ENCODE measurements at places on chromosomes 5 and 9.
A peak's percentile ranks its signal among the peaks of the same experiment; 100 is the strongest.

GRCh38 chr9:125409637-125410521 is 148.3 kb downstream of the GAPVD1 start:
- no peak for DNase-seq

DNA sequence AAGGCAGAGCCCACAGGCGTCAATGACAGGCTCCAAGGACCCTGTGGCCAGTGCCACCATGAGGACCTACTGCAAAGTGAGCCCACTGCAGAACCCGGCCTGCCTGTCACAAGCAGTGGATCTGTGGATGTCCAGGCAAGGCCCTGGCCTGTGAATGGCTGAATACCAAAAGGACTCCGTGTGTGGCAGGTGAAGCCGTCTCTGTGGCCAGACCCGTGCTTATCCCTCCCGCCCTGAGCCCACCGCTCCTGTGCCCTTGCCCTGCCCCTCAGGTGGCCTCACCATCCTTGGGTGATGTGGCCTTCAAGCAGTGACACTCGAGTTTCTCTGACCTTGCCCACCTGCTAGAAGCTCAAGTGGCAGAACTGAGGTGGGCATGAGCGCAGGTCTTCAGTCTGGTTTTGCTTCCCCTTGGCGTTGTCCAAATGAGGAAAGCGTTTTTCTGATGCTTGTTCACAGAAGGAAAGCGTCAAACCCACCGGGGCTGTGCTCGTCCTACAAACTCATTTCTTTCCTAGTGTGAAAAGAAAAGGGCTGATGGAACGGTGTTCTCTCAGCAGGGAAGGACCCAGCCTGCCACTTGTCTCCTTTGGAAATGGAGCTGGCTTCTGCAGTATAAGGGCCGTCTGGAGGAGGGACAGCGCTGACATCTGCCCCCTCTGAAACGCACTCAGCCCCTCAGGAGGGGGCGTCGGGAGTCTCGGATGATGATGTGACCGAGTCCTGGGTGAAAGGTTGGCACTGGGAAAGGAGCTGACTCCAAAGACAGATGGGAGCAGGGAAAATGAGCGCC is 377.7 kb upstream of the IRX4 start:
- DNase-seq, result no peak

- no peak for DNase-seq
Measured at GRCh38 chr5:158619083-158619788, 480.5 kb downstream of the EBF1 start.

- DNase-seq, result no peak
Measured at GRCh38 chr9:20701060-20701459, 17.0 kb downstream of the FOCAD start.

DNA sequence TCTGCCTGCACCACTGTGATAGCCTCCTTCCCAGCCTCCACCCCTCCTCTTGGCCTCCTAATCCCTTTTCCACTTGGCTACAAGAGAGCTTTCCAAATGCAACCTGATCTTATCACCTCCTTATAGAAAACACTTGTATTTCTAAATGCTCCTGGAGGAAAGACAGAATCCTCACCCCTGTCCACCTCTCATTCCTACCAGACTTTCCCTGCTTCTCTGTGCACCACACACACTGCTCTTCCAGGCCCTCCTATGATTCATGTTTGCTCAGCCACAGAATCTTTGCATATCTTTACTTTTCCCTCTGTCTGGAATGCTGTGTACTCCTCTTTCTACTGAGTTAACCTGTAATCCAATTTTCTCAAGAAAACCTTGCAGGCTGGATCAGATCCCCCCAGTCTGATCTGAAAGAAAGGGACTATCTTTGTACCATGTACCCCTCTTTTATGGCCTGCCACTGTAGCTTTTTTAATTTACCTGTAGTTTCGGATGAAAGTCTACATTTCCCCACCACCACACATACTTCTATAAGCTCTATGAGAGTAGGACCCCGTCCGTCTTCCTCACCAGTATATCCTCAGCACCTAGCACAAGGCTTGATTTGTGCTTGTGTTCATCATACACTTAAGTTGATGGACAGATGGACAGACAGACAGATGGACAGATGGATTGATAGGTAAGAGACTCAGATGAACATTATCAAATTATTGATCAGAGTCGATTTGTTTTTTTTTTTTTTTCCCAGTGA is 95.3 kb downstream of the GALNT10 start:
- DNase-seq, result no peak

DNA sequence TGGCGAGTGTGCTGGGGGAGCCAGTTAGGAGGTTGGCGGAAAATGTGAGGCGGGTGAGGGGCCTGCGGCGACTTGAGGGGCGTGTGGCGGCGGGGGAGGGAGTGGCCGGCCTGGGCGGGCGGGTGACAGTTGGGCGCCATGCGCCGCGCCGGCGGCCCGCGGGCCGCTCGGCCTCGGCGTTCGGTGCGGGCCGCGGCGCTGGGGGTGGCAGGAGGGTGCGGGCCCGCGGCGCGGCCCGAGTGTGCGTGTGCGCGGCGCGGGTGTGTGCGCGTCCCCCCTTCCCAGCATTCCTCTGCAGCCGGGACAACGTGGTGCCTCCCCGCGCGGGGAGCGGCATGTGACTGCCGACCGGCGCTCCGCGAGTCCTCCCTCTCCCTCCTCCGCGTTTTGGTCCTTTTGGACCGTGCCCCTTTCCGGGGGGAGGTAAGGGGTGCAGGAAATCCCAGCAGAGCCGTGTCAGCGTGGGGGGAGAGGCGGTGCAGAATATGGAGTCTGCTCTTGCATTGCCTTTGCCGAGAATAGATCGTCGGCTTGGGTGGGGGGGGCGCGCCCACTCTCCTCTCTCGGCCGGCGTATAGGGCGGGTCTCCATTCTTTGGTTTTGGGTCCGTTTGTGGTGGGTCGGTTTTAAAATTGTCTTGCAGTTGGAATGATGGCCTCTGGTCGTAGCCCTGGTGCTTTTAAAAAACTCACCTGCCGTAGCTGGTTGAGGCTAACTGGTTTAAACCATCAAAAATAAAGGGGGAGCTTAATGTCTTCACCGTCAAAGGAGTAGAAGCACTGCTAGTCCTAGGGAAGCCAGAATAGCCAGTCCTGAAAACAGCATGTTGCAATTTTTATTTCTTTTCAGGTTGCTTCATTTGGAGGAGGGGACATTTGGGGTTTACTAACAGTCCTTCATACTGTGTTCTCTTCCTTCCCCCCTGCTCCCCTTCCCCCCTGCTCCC is 2.0 kb downstream of the LARP1 start:
- DNase-seq, result no peak

GRCh38 chr5:171336521-171337209 is 27.6 kb downstream of the TLX3 start:
- DNase-seq, result peak; percentile 71

DNA sequence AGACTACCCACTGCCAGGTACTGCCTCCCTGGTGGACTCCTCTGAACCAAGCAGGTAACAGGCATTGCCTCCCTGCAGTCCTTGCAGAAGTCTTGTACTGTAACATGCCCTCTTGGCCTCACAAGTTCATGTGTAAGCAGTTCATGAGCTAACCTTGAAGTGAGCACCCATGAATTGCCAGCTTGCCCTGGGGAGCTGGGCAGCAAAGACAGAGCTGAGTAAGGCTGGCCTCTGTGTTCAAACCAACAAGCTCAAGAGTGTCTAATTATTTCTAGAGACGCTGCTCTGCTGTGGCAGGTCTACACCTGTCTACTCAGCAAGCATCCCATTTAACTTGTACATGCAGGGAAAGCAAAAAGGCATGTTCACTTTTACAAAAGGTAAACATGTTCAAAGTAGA is 113.5 kb downstream of the FEM1C start:
- peak; percentile 40 for DNase-seq

DNA sequence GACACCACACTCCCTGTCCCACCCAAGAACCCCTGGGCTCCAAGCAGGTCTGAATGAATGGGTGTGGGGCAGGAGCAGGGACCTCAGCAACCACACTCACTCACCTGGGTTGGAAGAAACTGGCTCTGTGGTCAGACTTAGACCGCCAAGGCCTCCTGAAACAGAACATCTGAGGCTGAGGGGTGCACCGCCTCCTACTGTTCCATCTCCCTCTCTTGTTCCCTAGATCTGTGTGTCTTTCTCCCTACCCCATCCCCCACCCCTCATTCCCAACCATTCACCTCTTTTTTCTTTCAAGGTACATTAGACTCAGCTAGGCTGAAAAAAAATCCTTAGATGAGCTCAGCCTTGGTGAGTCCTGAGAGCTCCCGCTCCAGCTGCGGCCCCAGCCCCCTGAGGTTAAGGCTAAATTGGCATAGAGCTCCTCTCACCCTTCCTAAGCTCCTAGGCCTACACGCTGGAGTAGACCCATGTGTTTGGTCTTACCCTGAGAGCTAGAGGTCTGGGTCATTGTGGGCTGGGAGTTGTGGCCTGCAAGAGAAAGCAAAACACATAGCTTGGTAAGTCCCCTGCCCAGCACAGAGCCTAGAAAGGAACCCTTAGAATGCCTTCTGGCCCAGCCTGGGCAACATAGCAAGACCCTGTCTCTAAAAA is 4.8 kb downstream of the ECSCR start:
- no peak for DNase-seq

DNA sequence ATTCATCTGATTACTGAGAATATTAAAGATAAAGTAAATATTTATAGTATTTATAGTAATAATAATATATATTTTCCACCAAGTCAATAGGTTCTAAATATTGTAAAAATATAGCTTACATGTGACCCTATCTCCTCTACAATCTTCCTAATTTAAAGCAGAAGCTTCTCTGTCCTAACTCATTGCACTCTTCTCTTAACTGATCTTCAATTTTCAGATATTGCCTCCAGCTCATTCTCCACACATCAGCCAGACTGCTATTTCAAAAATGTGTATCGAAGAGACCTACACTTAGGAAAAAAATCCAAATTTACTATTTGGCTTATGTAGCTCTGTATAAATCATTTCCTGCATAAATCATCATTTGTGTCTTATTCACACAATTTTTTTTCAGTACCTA is 47.8 kb downstream of the CDH18 start:
- DNase-seq, result no peak

DNA sequence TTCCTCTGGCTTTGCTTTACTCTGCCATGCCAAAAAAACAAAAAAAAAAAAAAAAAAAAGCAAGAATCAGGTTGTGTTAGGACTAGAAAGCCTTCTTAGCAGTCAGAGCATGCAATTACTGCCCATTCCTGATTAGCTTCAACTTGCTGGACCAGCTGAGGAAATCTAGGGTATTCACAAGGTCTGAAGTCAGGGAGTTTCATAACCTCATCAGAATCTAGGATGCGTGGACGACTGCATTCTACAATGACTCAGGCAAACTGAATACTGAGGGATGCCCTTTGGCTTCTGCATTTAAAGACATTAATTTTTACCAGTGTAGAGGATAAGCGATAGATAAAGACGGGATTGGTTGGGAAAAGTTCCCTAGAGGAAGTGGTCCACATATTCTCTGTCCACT is 39.2 kb upstream of the SHOC1 start:
- DNase-seq, result no peak

GRCh38 chr5:5933651-5934050 is 444.7 kb downstream of the MED10 start:
- DNase-seq, result no peak

GRCh38 chr5:83408719-83409118 is 62.8 kb upstream of the VCAN start:
- DNase-seq, result no peak

DNA sequence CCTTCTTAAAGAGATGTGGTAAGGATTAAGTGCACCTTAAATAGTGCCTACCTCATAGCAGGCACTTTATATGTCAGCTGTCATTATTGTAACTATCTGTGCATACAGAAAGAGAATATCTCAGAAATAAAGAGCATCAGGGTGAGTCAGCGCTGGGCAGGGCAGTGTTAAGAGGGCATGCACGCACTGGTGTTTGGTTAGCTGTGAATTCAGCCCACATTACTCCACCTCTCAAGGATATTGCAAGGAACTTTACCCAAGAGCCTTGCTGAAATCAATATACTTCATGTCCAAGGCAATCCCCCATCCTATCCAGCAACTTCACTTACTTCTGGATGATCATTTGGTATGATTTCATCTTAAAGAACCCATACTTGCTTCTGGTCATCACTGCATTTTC is 300.9 kb downstream of the NTRK2 start:
- no peak for DNase-seq

- DNase-seq, result no peak
Measured at GRCh38 chr5:136013559-136013958, 15.2 kb upstream of the TGFBI start.

- peak; percentile 81 for DNase-seq
Measured at GRCh38 chr5:14144586-14145434, 1.7 kb downstream of the TRIO start.

GRCh38 chr5:37695647-37696046 is 144.2 kb downstream of the GDNF start:
- no peak for DNase-seq

DNA sequence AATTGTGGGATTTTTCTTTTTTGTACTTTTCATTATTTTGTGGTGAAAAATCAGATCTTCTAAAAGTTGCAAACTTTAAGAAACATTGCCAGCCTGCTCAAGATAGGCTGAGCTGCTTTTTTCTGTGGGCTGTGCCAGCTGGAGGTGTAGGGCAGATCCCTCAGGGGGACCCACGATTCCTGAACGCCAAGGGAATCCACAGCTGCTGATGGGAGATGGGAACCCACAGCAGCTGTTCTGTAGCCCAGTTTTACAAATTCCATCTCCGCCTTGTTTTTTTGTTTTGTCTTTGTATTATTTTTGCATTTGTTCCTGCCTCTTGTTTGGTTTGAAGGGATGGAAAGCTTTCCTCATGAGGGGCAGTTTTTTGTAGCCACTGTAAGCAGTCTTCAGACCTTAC is 91.0 kb downstream of the WWC1 start:
- DNase-seq, result no peak

GRCh38 chr5:157548513-157549282 is 26.9 kb downstream of the ADAM19 start:
- no peak for DNase-seq

DNA sequence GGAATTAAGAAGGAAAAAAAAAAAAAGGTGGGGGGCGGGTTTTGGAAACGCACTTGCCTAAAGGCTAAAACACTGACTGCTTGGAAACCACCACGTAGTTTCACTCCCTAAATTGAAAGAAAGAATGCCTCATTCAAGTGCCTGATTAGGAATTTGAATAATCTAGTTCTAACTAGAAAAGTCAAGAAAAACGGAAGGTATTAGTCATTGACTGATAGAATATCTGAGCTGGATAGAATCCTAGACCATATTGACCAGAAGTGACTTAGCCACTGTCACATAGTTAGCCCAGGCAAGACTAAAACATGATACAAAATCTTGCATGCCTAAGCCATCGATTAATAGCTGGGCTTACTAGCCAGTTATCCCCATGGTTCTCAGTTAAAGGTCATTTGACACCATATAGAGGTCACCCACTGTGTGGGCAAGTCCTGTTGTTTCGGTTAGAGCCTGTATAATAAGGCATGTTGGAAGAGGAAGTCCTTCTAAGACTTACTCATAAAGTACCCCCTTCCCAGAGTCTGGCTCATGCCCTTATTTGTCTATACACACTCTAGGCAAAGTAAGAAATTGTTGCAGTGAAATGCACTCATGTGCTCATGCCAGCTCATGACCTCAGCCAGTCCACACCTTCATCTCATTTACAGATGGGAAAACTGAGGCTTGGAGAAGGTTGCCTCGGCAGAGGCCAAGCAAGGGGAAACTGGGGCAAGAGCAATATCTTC is 40.2 kb downstream of the SH3RF2 start:
- no peak for DNase-seq
